Activated T-helper 9 cell treated with anti-CD3 and anti-CD28 coated beads, Interleukin-2, amount 50 U/mL, for 16 hours (primary cell): ENCODE measurements at places on chromosomes 6 and 20.

DNA sequence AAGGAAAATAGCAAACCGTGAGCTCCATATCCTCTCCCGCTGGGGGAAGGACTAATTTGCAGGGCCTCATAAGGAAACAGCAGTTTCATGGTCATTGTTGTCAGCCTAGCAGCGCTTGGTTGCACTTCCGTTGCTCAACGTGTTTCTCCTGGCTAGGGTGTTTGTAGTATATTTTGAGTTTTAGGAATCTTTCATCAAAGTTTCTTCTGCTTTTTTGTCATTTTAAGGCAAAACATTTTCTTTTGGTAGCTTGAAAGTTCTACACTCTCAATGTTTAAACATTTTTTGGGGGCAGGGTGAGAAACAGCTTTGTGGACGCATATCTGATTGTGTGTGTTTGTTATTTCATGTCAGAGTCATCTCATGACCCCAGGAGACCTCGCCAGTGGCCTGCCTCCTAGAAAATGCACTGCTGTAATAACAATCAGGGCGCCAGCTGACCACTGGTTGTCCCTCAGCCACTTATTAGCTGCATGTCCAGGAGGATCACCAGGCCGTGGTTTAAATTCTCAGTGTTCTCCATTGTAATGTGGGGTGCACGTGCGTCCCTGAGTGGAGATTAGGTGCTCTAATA is 20.6 kb downstream of the JARID2 start:
- DNase-seq: no peak

- DNase-seq: no peak
Measured at GRCh38 chr6:137708481-137708880, 158.6 kb upstream of the TNFAIP3 start.

DNA sequence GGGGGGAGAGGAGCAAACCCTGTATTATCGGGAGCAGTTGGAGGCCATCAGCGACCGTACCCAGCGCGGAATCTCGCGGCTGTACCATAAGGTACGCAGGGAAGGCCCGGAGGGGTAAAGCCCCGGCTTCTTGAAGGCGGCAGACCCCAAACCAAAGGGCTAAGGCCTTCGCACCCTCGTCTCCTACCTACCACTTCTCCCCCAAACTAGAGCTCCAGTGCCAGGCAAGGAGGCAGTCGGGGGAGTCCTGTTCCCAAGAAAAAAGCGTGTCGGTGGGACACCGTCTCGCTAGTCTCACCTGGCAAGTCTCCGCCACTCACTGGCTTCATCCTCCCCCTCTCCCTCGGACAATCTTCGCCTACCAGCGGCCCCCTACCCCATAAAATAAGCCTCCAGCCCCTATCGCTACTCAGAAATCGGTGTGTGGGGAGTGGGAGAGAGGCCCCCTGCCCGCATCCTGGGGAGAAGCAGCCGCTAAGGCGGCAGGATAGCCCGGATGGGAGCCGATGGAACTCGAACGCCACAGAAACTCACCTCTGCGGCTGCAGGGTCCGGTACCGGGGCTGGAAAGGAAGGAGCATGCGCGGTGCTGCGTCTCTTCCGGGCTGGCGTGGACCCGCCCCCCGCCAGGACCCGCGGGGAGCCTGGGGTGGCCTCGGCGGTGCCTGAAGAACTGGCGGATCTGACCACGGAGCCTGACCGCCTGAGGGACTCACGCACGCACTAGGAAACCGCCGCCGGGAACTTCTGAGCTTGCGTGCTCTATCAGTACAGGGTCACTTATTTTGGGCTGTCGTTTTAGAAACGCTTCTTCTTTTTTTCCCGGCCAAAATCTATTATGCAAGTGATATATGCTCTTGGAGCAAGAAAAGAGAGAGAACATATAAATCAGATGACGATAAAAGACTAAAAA is at the start of gene RPS10:
Gene RPS10 (minus strand): TSS at position 572 of the 913 bp plus-strand sequence. CDS start 848 bp downstream, outside the sequence.
- peak; percentile 88 for DNase-seq

- no peak for DNase-seq
Measured at GRCh38 chr20:17150858-17151257, 76.0 kb upstream of the PCSK2 start.
